ENCODE measurements at places on chromosomes 16 and 17. TPM values are rescaled to one million over a fixed set of nuclear protein-coding genes. Genes with fewer than 3 reads are reported as not detected.

- DNase-seq, result no peak
Measured at GRCh38 chr16:49559242-49559641, 185.6 kb downstream of the C16orf78 start.

DNA sequence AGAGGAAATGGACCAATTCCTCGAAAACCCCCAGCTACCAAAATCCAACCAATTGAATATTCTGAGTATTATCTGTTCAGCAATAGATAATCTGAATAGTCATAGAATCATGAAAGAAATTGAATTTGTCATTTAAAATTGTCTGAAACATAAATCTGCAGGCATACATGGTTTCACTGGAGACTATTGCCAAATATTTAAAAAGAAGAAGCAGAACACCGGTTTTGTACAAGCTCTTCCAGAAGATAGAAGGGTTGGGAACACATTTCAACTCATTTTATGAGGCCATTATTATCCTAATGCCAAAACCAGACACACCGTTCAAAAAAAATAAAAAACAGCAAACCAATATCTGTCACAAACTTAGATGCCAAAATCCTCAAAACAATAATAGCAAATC is 195.5 kb downstream of the RPTOR start:
- no peak for DNase-seq

The HEXD gene
- polyA plus RNA-seq, result 28.8 TPM

DNA sequence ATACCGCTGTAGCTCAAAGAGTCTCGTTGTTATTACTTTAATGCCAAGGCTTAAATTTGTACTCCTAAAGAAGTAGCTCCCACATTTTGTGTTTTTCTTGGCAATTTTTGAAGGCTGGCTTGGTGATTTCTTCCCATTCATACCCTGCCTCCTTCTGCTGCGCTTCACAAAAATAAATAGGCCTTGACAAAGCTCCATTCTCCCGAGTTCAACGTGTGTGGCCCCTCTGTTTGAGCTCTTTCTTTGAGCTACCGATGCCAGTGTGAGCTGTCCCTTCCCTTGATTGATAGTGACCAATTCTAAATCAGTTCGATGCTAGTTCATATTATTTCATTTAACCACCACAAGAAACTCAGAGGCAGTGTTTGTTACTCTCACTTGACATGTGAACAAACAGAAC is 96.8 kb downstream of the MAP2K6 start:
- peak; percentile 3 for DNase-seq

The KRTAP9-2 gene
- polyA plus RNA-seq, result not detected

DNA sequence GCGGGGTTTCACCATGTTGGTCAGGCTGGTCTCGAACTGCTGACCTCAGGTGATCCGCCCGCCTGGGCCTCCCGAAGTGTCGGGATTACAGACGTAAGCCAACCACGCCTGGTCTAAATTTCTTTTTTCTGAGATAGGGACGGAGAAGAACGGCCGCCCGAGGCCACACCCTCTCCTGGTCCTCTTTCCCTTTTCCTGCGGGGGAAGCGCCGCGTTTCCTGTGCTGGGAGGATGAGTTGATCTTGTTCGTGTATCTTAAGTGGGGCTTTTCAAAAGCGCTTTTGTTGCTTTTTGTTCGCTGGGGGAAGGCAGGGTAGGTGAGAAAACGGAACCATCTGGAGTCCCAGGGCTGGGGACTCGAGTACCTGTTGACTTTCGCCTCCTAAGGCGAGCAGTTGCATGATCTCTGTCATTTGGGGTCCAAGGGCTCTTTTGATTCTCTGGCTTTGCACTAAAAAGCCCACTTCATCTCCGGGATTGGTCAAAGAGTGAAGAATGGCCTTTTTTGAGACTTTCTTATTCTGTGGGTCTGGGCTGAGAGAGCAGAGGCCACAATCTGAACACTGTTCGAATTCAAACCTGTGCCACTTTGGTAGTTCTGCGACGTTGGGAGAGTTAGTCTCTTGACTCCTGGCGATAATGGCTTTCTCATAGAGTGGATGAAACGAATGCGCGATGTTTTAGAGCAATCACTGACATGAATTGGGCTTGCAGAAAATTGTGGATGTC is 1.3 kb downstream of the FUS start:
- no peak for DNase-seq

DNA sequence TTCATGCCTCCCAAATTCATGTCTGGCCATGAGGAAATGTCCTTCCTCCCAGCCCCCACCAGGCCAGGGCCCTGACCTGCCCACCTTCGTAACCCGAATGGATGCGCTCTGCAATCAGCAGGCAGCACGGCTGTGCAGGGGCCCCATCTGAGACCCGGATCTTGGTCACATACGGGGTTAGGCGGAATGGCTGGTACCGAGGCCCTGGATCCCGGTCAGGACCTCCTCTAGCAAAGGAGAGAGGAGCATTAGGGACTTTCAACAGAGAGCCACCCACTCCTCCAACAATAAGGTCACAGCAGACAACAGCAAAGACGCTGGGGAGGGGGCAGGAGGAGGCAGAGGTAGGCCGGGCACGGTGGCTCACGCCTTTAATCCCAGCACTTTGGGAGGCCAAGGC is 3.6 kb downstream of the PER1 start:
- no peak for DNase-seq

DNA sequence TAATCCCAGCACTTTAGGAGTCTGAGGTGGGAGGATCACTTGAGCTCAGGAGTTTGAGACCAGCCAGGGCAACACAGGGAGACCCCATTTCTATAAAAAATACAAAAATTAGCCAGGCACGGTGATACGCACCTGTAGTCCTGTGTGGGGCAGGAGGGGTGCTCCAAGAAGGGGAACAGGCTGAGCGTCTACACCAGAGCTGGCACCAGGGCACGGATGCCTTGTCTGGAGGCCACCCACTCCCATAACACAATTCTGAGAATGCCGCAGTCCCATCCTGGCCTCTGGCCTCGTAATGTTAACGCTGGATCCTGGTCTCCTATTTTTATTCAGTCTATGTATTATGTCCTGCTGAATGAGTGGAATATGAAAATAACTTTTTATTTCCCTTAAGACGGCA is 161.3 kb downstream of the WSCD1 start:
- no peak for DNase-seq

The CYGB gene
- 6.8 TPM for polyA plus RNA-seq

DNA sequence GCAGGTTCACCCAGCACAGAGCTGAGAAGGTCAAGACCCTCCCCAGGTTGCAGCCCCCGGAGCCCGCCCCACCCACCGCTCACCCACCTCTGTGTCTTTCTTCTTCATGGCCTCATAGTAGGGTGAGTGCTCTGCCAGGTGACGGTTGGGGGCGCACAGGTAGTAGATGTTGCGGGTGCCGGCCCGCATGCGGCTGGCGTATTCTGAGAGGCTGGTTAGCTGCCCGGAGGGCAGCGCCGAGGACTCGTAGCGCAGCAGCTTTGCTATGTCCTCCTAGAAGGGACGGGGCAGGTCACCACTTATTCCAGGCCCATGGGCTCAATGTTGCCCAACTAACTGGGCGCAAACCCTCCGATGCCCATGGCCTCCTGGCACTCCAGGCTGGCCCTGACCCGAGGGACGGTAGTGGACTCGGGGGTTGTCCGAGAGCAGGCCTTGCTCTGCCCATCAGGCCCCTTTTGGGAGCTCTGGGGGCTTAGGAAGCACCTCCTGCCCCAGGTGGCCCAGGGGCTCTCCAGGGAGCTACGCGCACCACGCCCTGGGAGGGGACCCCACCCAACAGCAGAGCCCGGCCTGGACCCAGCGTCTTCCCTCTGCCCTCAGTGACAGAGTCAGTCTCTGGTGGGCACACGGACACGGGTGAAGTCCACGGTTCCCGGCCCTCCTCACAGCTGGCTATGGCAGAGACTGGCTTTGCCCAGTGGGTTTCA is 9.9 kb downstream of the DNASE1 start:
- no peak for DNase-seq

The SECTM1 gene
- polyA plus RNA-seq, result 1.2 TPM

DNA sequence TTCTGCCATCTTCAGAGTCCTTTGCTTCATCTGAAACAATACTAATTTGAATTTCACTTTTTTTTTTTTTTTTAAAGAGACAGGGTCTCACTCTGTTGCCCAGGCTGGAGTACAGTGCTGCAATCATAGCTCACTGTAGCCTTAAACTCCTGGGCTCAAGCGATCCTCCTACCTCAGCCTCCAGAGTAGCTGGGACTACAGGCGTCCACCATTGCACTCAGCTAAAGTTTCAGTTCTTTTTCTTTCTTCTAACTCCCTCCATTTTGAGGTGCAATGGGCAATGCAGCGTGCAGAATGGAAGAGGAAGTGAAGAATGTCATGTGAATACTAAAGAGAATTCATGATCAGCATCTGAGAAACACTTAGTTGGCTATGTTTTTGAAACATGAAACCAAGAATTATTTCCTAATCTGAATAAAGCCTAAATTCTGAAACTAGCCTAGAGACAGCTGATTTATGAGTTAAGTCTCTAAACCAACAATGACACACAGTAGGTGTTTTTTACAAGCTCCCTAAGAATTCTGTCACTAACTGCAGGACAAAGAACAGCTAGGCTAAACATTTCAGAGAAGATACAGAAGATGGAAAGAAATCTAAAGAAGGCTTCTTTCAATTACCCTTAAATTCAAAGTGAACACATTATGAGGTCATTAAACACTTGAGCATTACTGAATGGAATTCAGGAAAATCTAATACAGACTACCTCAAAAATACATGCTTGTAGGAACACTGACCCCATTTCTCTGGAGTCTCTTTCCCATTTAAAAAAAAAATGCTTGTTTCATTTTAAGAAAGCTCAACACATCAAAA is 21.0 kb downstream of the SNN start:
- DNase-seq, result no peak

- no peak for DNase-seq
Measured at GRCh38 chr16:28105954-28106353, 42.4 kb upstream of the GSG1L start.

DNA sequence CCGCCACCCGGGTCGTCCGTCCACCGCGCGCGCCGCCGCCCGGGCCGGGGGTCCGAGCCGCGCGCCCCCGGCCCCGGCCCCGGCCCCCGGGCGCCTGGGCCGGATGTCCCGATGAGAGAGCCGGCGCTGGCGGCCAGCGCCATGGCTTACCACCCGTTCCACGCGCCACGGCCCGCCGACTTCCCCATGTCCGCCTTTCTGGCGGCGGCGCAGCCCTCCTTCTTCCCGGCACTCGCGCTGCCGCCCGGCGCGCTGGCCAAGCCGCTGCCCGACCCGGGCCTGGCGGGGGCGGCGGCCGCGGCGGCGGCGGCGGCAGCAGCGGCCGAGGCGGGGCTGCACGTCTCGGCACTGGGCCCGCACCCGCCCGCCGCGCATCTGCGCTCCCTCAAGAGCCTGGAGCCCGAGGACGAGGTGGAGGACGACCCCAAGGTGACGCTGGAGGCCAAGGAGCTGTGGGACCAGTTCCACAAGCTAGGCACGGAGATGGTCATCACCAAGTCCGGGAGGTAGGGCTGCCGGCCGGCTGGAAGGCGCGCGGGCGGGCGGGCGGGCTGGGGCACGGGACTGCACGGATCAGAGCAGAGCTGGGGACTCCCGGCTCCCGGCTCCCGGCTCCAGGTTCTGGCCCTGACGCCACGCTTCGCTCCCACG is 548 bp downstream of the TBX2 start:
- DNase-seq, result no peak

The CCL18 gene
- polyA plus RNA-seq, result 0.36 TPM

GRCh38 chr16:3282103-3282729 is 1.1 kb upstream of the ZNF263 start:
- DNase-seq, result no peak

DNA sequence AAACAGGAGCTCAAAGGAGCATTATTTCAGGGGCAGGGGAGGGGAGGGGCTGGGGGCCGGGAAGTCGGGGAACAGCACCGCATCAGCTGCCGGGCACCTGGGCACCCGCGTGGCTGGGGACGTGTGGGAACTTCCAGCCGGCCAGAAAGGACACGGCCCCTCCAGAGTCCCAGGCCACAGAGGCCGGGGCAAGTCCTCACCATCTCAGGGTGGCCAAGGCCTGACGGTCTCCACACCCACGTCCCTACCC is 1.1 kb downstream of the PGAP6 start:
- DNase-seq, result no peak

DNA sequence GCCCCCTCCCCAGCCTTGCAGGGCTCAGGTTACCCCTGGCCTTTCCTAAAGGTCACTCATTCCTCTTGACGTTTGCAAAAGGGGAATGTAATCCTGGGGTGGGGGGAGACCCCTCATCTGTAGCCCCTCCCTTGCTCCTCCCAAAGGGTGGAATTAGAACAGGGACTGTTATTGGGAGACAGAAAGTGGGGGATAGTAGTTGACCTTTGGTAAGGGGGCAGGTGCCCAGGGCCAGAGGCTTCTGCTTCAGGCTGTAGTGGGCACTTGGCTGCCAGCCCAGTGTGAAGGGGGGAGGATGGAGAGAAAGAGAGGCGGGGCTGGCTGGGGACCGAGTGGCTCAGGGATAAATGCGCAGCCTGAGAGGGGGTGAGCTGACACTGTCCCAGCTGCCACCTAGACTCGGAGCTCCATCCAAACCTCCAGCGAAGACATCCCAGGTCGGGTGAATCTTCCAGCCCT is at the start of gene ENO3:
ENO3 (plus strand) TSS at position 374 of the 459 bp plus-strand sequence. CDS start 711 bp downstream, outside the sequence.
- DNase-seq, result no peak

The CD300H gene
- not detected for polyA plus RNA-seq

The TTLL6 gene
- 4.1 TPM for polyA plus RNA-seq

The CACNG3 gene
- polyA plus RNA-seq, result 13.6 TPM

DNA sequence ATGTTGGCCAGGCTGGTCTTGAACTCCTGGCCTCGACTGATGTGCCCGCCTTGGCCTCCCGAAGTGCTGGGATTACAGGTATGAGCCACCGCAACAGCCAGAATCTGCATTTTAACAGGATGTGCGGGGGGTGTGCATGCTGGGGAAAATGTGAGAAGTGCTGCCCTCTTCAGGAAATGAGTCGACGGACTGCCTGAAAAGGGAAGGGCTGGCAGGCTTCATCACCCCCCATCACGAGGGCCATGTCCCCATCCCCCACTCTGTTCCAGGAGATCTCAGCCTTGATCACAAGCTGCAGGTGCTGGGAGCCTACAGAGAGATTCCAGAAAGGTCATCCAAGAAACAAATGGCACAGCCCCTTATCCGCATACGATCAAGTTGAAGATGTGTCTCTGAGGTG is 195.3 kb upstream of the RPL38 start:
- DNase-seq, result peak; percentile 46

The PYDC1 gene
- polyA plus RNA-seq, result 5.0 TPM

The TRPV3 gene
- polyA plus RNA-seq, result 0.37 TPM

DNA sequence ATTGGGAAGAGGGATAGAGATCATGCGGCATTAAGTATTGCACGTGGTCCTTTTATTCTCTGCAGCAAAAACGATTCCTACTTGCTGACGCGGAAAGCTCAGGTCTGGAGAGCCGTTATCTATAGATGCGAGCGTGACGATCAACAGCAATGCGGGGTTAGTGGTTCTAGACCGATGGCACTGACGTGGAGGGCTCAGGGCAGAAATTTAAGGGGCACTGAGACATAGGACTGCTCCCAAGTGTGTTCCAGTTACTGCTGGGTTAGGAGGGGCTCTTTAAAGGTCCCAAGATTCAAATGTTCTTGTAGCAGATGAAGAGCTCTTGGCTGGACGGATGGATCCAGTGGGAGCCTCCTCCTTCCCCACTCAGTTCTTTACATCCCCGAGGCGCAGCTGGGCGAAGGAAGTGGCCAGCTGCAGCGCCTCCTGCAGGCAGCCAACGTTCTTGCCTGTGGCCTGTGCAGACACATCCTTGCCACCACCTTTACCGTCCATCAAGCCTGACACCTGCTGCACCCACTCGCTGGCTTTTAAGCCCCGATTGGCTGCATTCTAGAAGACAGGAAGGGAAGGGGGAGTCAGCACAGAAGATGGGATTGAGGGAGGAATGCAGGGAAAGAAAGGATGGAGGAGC is 732 bp upstream of the EXOSC6 start:
- DNase-seq, result peak; percentile 13

- DNase-seq, result no peak
Measured at GRCh38 chr17:82683534-82683933, 15.0 kb downstream of the RAB40B start.

GRCh38 chr17:75454193-75454592 is 2.2 kb upstream of the TMEM94 start:
- no peak for DNase-seq

- DNase-seq, result peak; percentile 27
Measured at GRCh38 chr16:73616166-73616753, 568.3 kb upstream of the ZFHX3 start.
